ENCODE measurements at places on chromosomes 13 and 19. TPM values are rescaled to one million over a fixed set of nuclear protein-coding genes. Genes with fewer than 3 reads are reported as not detected.

Gene MUC16
- total RNA-seq = 5.6 TPM

Gene SLC7A10
- total RNA-seq = not detected

Gene RABAC1
- 223 TPM for total RNA-seq

Gene CIC
- 155 TPM for total RNA-seq

Gene RDH8
- not detected for total RNA-seq

Gene TMEM150B
- not detected for total RNA-seq

Gene C19orf38
- total RNA-seq = not detected

Gene UNC13A
- total RNA-seq = 0.35 TPM

Gene ZNF547
- 5.7 TPM for total RNA-seq

Gene IRGC
- not detected for total RNA-seq

Gene FCGBP
- 10.7 TPM for total RNA-seq

Gene CLIP3
- total RNA-seq = 4.4 TPM

Gene ZNF329
- total RNA-seq = 2.6 TPM

Gene CBARP
- total RNA-seq = 1.0 TPM

Gene FUT2
- not detected for total RNA-seq

Gene NXNL1
- not detected for total RNA-seq

Gene WDR88
- not detected for total RNA-seq

Gene XRCC1
- total RNA-seq = 53.2 TPM

Gene APOC1
- 7.4 TPM for total RNA-seq

Gene NEK3
- total RNA-seq = 22.9 TPM

Gene LHFPL6
- total RNA-seq = 95.1 TPM

Gene ZIC5
- not detected for total RNA-seq

Gene APLP1
- total RNA-seq = not detected

Gene SLITRK5
- total RNA-seq = 3.1 TPM

Gene TMEM190
- total RNA-seq = not detected

Gene SYCN
- total RNA-seq = not detected

Gene PLIN4
- 78.3 TPM for total RNA-seq

Gene LAIR1
- 1.0 TPM for total RNA-seq

Gene CPAMD8
- total RNA-seq = 18.3 TPM

Gene PLIN5
- total RNA-seq = 11.1 TPM

Gene SHISA2
- total RNA-seq = 6.0 TPM

Gene ACP7
- 0.55 TPM for total RNA-seq

Gene NLRP7
- not detected for total RNA-seq

Gene BST2
- 205 TPM for total RNA-seq

Gene ZNF320
- total RNA-seq = 17.4 TPM

Gene REXO1
- total RNA-seq = 1.5 TPM

Gene IGFL2
- total RNA-seq = not detected

Gene SLC10A2
- not detected for total RNA-seq

Gene C19orf33
- total RNA-seq = 15.3 TPM

Gene LYPD3
- total RNA-seq = not detected

Gene SYT3
- not detected for total RNA-seq

Gene TBXA2R
- 7.3 TPM for total RNA-seq

Gene PSG3
- not detected for total RNA-seq

Gene ZNF541
- not detected for total RNA-seq

Gene CCNE1
- total RNA-seq = not detected

Gene ZNF331
- 21.2 TPM for total RNA-seq

Gene PRR22
- total RNA-seq = 1.6 TPM

Gene PDX1
- total RNA-seq = not detected
